ENCODE measurements at places on chromosomes 7 and 10. TPM values are rescaled to one million over a fixed set of nuclear protein-coding genes. Genes with fewer than 3 reads are reported as not detected.

Gene ITGA8
- polyA plus RNA-seq = 5.5 TPM

DNA sequence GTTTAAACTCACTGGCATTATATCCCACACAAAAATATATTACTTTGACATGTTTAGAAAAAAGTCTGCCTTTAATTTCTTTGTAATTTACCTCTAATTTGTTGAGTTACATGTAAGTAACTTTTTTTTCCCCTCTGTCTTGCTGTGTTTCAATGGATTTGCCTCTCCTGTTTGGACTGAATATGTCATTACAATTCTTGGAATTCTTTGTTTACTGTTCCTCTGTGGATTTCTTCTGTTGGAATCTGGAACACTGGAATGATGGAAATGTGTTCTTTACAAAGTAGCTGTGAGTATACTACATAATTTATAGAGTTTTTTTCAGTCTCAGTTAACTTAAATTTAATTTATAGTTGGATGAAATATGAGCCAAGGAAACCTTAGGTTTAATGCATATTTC is 30.4 kb downstream of the SEPTIN7 start:
- DNase-seq = no peak

DNA sequence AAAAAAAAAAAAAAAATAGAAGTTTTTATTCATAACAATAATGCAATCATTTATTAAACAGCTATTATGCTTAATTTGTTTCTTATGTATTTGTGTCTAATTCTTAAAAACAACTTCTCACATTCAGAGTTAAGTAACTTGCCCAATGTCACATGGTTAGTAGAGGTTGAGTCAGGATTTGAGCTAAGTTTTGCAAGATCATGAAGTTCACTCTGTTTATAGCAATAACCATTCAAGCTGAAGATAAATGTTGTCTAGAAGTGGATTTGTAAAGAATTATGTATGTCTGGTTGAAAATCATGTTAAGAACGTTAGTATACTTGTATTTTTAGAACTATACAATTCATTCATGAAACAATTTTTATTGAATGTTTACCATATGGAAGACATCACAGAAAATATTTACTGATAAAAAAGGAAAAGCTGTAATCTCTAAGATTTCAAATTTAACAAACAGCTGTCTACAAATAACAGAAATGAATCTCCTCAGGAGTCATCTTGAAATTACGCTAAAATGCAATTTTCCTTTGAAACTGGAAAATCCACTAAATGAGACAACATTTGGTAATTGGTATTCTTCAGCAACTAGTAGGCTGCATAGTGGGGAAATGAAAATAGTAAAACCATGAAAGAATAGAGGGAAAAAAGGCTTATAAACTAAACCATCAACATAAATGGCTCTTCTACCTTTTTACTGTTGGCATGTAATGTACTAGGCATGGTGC is 70.5 kb upstream of the AHR start:
- no peak for DNase-seq

DNA sequence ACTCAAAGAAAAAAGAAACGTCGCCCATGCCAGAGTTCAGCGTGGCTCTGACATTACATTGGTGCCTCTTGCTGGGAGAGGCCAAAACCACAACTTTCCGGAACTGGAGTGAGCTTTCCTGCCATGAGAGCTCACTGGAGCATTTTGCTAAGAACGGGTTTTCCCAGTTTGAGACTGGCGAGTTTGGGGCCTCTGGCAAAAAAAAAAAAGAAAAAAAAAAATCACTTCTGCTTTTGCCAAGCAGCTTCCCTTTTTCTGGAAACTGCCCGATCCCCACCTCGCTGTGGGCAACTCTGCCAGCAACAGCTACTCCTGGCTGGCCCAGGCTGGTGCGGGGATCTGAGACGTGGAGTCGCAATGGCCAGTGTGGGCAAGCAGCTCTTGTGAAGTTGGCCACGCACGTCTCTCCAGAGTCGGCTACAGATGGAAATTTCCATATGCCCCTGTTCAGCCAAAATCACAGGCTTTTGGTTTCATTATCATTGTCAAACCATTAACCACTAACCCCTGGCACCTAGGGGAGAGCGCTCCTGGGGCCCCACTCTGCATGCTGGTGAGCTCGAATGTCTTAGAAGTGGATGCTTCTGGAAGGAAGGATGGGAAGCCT is 25.7 kb downstream of the PRKAG2 start:
- peak; percentile 80 for DNase-seq

DNA sequence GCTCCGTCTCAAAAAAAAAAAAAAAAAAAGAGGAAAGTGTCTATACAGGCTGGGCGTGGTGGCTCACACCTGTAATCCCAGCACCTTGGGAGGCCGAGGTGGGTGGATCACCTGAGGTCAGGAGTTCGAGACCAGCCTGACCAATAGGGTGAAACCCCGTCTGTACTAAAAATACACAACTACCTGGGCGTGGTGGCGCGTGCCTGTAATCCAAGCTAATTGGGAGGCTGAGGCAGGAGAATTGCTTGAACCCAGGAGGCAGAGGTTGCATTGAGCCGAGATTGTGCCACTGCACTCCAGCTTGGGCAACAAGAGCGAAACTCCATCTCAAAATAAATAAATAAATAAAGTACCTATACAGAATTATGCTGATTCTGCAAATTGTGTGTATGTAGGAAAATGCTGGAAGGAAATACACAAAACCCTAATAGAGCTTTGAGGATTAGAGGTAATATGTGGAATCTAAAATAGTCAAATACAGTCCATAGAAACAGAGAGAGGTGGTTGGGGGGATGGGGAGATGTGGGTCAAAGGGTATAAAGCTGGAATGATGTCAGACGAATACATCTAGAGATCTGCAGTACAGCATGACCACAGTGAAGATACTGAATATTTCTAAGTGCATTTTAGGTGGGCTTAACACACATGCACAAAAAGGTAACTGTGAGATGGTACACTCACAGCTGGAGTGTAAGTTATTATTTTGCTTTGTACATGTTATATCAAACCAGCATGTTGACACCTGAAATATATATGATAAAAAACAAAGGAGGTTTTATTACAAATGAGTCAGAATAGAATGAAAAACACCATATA is 174.5 kb upstream of the KLF14 start:
- no peak for DNase-seq

GRCh38 chr7:112587504-112587903 is 106.7 kb downstream of the LSMEM1 start:
- DNase-seq = no peak

Gene OR2A1
- polyA plus RNA-seq = 0.02 TPM
